Aorta (tissue), 5 donors: ENCODE measurements at places on chromosomes 5 and 9. TPM values are rescaled to one million over a fixed set of nuclear protein-coding genes. Genes with fewer than 3 reads are reported as not detected.

GRCh38 chr5:125103459-125103858 lies 357.0 kb upstream of the ZNF608 start:
- no peaks in the 10 kb centered on the region for H3K27me3 ChIP-seq
- no peak overlapping the region for H3K4me3 ChIP-seq
- no peak overlapping the region for H3K27ac ChIP-seq

- H3K4me3 ChIP-seq = no peak overlapping the region
- no peak for DNase-seq
These were observed 16.0 kb downstream of the ANXA6 start for GRCh38 chr5:151141535-151141934.

GRCh38 chr9:73896061-73896460 lies 601.1 kb upstream of the RORB start:
- H3K27ac ChIP-seq = no peak overlapping the region
- H3K27me3 ChIP-seq = no peaks in the 10 kb centered on the region
- no peak overlapping the region for H3K4me3 ChIP-seq
- H3K4me1 ChIP-seq = no peaks in the 10 kb centered on the region

TAF11L9 gene
- total RNA-seq = not detected

DNA sequence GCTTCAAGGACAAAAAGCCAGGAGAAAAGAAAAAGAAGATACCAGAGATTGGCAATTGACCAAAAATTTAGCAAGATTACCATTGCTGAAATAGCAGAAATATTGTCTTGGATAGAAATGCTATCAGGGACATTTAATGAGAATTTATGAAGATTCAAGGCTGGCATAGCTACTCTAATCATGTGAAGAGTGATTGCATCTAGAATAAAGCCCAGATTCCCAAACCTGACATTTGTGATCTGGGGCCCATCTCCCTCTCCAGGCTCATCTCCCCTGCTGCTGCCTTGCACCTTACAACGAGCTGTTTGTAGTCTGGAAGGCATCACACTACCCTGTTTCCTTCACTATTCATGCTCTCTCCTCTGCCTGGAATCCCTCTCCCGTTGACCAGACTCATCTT lies 114.5 kb downstream of the C9orf152 start:
- H3K27me3 ChIP-seq = no peaks in the 10 kb centered on the region
- no peaks in the 10 kb centered on the region for H3K36me3 ChIP-seq
- DNase-seq = no peak
- H3K27ac ChIP-seq = no peak overlapping the region

ZDHHC11B gene
- 17.7 TPM for total RNA-seq

- DNase-seq = no peak
- H3K27ac ChIP-seq = no peak overlapping the region
- no peaks in the 10 kb centered on the region for H3K36me3 ChIP-seq
These were observed 47.7 kb downstream of the AMBP start for GRCh38 chr9:114030364-114030763.
